ENCODE measurements at places on chromosomes 16 and 17. TPM values are rescaled to one million over a fixed set of nuclear protein-coding genes. Genes with fewer than 3 reads are reported as not detected.

HOXB1 gene
- total RNA-seq: not detected

NPTX1 gene
- total RNA-seq: 6.9 TPM

SLC6A2 gene
- total RNA-seq: 0.50 TPM

JUP gene
- 259 TPM for total RNA-seq

CCL16 gene
- not detected for total RNA-seq

- DNase-seq: no peak
These were observed 255.6 kb downstream of the HS3ST3A1 start for GRCh38 chr17:13346081-13346533.

DNA sequence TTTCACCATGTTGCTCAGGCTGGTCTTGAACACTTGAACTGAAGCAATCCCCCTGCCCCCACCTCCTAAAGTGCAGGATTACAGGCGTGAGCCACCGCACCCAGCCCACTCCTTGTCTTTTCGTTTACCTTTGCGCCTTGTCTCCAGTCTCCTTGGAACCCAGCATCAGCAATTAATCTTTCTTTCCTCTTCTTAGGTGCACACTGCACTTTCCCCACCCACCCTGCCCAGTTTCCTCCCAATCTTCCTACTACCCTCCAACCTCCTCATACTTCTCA, 1.5 kb upstream of the CLDN7 start:
- DNase-seq: no peak

DNA sequence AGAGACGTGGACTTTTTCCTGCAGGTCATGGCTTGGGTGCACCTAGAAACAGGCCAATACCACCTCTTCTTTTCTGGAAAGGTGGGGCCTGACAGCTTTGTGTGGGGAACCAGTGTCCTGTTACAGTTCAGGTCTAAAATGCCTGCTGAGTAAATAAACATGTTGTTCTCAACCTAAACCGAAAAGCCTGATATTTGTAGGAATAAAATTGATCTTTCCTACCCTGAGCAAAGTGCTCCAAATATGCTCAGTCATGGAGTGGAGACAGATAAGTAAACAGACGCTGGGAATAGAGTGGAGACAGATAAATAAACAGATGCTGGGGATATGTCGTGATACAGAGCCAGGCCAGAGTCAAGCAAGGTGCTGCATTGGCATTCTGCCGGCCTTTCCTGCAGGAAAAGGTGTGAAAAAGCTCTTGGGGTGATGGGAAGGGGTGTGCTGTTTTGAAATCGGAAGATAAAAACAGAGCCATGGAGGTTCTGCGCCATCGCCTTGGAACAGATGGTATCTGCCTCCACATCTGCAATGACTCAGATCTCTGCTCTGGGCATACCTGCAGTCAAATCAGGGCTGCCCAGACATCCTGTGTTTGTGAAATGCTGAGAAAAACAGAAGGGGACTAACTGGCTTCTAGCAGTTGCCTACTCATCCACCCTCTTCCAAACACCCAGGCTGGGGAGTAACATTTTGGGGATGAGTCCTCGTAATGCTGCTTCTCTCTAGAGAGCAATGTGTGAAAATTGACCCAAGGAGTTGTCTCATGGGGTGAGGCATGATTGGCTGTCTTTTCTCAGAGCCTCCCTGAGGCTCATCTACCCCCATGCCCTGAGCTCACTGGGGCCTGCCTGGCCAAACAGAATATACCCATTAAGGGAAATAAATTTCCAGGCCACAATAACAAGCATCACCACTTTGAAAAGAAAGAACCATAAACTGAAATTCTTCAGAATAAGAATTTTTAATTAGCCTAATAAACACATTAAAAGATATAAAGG, 16.8 kb upstream of the TRPV2 start:
- peak; percentile 76 for DNase-seq

DNA sequence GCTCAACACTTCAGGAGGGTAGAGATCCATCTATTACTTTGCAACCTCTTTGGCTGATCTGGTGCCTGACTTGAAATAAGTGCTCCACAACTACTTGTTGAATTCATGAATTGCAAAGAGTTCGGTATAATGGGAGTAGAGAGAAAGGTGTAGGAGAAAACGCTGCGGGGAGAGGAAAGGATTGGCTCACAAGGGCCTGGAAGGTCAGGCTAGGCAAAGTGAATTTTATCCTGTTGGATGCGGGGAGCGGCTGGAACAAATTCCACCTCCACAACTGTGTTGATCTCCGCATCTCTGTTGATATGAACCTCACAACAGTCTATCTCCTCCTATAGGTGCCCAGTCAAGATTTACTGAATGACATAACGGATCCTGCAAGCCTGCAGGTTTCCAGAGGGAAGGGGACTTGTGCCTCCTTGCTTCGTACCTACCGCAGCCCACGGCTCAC, 684 bp downstream of the SLX4 start:
- DNase-seq: no peak

GRCh38 chr17:15119968-15120367, 145.2 kb downstream of the PMP22 start:
- DNase-seq: no peak

GRCh38 chr17:64126918-64127317, 3.0 kb downstream of the ERN1 start:
- no peak for DNase-seq

DNA sequence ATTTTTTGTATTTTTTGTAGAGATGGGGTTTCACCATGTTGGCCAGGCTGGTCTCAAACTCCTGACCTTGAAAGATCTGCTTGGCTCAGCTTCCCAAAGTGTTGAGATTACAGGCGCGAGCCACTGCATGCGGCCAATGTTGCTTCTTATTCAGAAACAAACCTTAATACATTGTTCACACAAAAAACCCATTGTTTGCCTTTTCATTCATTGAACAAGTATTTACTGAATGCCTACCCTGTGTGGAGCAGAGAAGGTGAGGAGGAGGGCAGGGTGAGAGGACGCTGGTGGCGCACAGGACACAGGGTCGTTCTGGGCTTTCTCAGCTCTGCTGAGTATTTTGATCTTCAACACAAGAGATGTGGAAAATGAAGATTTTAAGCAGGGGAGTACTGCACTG, 8.0 kb upstream of the KRT23 start:
- DNase-seq: no peak
